CD4-positive, alpha-beta T cell treated with Interferon gamma for 1 hour (primary cell): ENCODE measurements at places on chromosomes 13 and 19.

- DNase-seq: no peak
Measured at GRCh38 chr13:79710376-79710775, 229.4 kb downstream of the NDFIP2 start.

DNA sequence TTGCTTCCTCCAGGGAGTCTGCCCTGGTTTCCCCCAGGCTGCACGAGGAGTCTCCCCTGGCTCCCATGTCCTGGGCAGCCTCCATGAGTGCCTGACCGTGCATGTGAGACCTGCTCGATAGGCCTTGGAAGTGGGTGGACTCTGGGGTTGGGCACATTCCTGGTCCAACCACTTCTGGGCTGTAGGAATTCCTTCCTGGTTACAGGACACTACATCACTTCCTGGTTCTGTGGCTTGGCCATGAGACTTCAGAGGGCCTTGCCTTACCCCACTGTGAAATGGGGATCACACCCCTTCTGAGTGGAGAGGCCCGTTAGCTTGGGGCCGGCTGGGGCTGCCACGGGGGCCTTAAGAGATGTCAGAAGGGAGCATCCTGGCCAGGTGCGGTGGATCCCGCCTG is 4.0 kb upstream of the ZNF628 start:
- DNase-seq: no peak

- DNase-seq: no peak
Measured at GRCh38 chr19:16509141-16510061, 13.2 kb downstream of the C19orf44 start.

GRCh38 chr13:21476893-21477472 is 17.9 kb upstream of the ZDHHC20 start:
- DNase-seq: peak; percentile 76

DNA sequence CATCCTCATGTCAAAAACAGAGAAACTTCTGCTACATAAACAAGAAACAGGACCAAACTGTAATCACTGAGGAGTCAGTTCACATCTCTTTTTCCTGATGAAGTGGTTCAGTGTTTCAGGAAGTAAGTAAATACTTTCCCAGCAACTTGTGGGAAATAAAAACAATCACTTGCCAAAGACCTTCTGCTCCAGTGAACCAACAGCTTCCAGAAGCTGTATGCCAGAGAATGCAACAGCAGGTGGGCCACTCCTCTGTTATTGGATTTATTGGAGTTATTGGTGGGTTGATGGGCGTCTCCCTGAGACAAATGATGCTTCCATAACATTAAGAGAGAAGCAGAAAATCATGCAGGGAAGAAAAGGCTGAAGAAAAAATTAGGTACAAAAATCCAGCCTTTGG is 9.9 kb downstream of the SLC6A16 start:
- no peak for DNase-seq

- DNase-seq: no peak
Measured at GRCh38 chr13:37701306-37701705, 102.7 kb upstream of the POSTN start.

- no peak for DNase-seq
Measured at GRCh38 chr13:65339241-65339640, 1890.9 kb downstream of the PCDH9 start.

GRCh38 chr19:6724631-6725492 is 4.4 kb upstream of the C3 start:
- DNase-seq: no peak

DNA sequence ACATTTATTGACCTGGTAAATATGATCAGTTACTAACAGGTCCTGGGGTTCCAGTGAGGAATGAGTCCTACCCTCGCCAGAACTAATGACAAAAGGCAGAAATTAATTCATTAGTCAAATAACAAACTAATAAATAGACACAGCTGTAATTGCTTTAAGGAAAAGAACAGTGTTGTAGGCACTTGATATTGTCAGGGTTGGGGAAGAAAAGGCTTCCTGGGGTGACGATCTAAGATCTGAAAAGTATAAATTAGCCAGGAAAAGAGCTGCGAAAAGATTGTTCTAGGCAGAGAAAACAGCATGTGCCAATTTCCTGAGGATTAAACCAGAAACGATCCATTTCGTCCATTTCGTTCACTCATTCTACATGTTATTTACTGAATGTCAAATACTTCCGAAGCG is 670 bp upstream of the CHAF1A start:
- DNase-seq: no peak

DNA sequence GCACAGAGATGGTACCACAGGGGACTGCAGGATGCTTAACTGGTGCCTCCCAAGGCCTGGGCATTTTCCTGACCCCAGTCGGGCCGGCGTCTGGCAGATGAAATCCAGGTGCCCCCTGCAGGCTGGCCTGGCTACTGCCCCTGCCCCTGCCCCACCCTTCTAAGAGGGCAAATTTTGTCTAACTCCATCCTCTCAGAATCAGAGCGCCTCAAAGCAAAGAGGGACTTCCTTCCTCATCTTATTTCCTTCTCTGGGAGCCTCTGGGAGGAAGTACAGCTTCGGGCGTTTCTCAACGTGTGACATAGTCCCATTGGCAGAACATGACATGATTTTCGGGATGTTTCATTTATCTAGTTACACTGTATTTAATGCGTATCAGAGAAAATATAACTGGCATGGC is 2.7 kb downstream of the PRKACA start:
- peak; percentile 63 for DNase-seq
